Epithelial cell of proximal tubule (primary cell): ENCODE measurements at places on chromosomes 1 and 21. TPM values are rescaled to one million over a fixed set of nuclear protein-coding genes. Genes with fewer than 3 reads are reported as not detected.

- DNase-seq: no peak
Observed at GRCh38 chr1:217955723-217956122, 324.6 kb downstream of the SPATA17 start.

- DNase-seq: peak; percentile 40
Observed at GRCh38 chr1:171286032-171286705, 27.8 kb upstream of the FMO4 start.

- DNase-seq: no peak
Observed at GRCh38 chr1:227532019-227532619, 31.2 kb upstream of the ZNF678 start.

Gene DPH2
- 29.5 and 48.5 TPM in 2 replicates for total RNA-seq

GRCh38 chr1:8329439-8329838 is 11.5 kb downstream of the SLC45A1 start:
- no peak for DNase-seq

- no peak for DNase-seq
Observed at GRCh38 chr1:9070486-9070885, 1.1 kb upstream of the SLC2A5 start.

Gene RERE
- 18.0 and 30.0 TPM in 2 replicates for total RNA-seq

Gene TRIM46
- 3.4 and 9.4 TPM in 2 replicates for total RNA-seq

Gene REG4
- total RNA-seq: not detected in 2 replicates

DNA sequence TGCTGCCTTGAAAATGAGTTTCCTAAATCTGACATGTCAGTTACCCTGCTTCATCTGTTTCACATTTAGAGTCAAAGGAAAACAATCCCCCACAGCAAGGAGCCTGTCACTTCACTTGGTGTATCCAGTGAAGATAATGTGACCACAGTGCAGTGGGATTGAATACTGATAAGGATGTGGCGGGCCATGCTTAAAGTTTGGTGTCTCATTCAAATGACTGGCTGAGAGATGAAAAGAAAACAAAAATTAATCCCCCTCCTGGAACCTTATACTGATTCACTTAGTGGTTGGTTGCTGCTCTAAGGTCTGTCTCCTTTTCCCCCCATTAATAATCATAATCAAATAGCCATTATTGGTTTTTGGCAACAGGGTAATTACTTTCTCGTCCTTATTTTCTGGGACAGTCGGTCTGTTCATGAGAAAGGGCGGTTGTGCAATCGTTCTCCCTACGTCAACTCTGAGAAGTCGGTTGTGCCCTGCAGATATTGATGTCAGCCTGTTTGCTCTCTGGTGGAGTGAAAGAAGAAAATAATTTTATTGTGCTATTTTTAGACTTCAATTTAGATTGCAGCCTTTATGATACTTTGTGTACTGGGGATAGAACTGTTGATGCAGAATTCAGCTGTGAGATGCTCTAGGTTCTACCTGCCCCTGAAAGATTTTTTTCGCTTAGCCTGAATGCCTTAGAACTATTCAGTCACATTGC is 360.2 kb downstream of the DISC1 start:
- DNase-seq: no peak

DNA sequence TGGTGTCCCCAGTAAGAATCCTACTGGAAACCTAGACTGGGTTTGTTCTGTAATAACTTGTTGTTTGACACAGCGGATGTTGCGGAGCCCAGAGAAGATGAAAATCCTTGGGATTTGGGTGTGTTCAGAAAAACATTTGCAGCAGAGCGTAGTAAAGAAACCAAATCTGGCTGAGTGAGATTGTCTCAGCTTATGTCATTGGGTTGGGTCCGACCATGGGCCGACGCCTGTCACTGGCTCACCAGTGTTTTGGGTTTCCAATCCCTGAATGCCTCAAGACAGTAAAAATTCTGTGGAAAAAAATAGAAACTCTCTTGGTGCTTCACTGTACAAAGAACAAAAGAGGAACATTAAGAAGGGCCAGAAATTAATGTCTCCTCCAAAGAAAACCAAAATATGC is 146.3 kb downstream of the TPR start:
- DNase-seq: no peak

DNA sequence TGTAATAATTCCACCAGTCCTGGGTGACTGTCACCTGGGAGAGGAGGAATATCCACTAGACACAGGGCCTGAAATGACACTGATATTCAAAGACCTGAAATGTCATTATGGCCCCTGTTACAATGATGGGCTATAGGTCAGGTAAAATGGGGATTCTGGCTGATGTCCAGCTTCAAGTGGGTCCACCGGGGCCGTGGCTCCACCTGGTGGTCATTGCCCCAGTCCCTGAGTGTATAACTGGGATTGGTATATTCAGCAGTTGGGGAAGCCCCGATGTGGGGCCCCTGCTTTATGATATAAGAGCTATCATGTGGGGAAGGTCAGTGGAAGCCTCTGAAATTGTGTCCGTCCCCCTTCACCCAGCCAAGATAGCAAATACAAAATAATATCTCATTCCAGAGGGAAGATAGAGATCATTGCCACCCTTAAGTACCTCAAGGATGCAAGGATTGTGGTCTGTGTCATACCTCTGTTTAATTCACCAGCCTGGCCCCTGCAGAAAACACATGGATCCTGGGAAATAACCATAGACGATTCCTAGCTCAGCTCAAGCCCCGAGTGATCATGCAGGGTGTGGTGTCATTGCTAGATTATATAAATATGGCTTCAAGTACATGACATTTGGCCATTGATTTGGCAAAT is 19.4 kb downstream of the PLEKHO1 start:
- DNase-seq: no peak

Gene SYT14
- 3.9 and 7.6 TPM in 2 replicates for total RNA-seq

DNA sequence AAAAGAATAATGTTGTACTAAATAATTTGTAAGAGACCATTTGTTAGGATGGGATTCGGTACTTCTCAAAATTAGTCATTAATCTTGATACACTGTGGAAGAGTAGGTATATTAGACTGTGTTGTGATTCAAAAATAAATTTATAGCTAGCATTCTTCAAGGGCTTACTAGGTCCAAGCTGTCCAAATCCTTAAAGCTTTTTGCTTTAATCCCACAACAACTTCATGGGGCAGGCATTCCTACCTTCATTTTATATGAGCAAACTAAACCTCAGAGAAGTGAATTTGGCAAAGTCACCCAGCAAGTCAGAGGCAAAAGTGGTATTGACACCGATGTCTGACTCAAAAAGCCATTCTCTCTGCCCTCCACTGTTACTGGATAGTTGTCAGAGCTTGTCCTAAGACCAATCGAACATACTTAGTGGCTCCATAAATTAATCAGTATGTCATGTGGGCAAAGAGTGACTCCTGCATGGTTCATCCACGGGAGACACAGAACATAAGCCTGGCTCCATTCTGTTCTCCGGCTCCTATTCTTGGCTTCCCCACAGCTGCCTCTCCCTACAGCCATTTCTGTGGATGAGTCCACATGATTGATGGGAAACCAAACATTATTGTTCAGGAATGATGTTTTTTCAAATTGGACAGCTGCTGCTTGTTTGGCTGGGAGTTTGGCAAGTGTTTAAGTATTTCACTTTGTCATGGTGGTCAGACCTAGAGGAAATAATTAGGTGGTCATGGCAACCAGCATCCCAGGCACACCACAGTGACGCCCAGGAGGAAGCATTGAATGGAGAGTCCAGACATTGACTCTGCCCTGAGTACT is 133.4 kb upstream of the FGGY start:
- DNase-seq: no peak

GRCh38 chr1:239547987-239548386 is 161.6 kb downstream of the CHRM3 start:
- DNase-seq: no peak

DNA sequence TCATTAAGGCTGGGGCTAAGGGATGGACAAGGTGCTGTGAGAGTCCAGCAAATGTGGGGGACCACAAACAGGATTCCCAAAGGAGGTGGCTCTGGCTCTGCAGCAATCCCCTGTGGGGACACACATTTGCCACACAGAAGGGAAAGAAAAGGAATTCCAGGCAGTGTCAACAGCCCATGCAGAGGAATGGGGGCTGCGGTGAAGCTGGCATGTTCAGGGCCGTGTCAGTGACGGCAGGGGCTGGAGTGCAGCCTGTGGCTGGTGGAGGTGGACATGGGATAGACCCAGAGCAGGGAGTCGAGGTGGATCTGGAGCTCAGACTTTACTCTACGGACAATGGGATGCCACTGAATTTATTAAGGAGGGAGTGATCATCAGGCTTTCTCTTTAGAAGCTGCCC is 183.2 kb downstream of the TRABD2B start:
- DNase-seq: no peak

DNA sequence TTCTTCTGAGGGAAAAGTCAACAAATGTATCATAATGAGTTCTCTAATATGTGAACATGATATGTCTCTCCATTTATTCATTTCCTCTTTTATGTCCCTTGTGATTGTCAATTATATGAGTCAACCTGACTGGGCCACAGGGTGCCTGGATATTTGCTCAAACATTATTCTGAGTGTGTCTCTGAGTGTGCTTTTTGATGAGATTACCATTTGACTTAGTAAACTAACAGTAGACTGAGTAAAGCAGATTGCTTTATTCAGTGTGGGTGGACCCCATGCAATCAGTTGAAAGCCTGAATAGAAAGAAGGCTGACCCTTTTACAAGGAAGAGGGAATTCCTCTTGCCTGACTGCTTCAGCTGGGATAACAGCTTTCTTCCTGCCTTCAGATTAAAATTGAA is 142.6 kb downstream of the SLC35F3 start:
- no peak for DNase-seq

Gene SPRR2B
- not detected in 2 replicates for total RNA-seq

DNA sequence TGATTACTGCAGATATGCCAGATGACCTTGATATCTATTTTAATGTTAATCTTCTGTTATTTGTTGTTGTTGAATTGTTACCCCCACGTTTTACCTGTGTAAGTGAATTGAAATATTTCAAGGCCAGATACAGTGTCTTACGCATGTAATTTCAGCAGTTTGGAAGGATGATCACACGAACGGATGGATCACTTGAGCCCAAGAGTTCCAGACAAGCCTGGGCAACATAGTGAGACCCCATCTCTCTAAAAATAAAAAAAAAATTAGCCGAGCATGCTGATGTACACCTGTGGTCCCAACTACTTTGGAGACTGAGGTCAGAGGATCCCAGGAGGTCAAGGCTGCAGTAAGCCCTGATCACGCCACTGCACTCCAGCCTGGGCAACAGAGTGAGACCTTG is 32.2 kb downstream of the SDCCAG8 start:
- no peak for DNase-seq
